ENCODE measurements at places on chromosomes 6 and 20.
A peak's percentile ranks its signal among the peaks of the same experiment; 100 is the strongest.

- peak; percentile 20 for DNase-seq
Observed at GRCh38 chr6:17130786-17131185, 28.9 kb downstream of the STMND1 start.

- DNase-seq, result peak; percentile 92
Observed at GRCh38 chr20:61436667-61437279, 184.7 kb downstream of the CDH4 start.

DNA sequence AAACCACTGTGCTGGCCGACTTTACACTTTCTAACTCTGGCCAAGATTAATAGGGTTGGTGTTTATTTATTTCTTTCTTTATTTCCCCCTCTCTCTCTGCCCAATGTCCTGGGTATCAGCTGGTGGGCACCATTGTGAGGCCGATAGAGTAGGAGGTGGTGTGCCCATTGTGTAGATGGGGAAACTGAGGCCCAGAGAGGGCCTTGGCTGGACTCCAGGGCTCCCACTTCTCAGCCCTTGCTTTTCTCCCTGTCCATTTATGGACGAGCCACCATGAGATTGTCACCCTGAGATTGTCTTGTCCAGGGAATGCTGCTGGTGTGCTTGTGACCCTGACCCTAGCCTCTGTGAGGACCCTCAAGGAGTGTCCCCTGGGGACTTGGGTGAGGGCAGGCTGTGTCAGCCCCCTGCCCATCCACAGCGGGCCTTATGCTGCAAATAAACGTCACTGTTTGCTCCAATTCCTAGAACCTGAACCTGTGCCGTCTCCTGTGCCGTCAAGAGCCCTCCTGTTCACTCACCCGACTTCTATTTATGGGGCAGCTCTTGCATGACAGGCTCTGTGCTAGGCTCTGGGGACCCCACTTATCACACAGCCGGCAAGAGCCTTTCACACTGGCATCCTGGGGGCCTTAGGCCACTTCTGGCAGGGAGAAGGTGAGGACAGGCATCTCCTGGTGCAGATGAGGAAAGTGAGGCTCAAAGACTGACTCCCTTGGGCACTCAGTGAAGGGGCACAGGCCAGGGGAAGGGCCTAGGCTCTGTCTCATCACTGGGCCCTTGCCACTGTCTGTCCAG is 24.8 kb downstream of the SUN5 start:
- no peak for DNase-seq

- no peak for DNase-seq
Observed at GRCh38 chr20:35260426-35260825, 17.5 kb downstream of the MMP24OS start.

DNA sequence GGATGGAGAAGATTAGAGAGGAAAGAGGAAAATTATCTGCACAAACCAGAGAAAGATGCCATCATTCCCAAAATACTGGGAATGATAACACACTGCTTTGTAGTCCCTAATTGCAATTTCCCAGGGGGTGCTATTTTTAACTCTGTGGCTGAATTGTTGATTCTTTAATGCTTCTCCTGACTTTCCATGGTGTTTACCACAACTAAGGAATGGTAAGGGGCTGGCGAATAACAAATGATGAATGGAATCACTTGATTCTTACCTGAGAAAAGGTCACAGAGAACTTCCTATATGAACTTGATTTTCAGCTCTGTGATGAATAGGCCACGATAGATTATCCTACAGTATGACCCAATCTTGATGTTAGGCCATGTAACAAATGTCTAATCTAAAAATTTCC is 22.0 kb upstream of the IGF2R start:
- DNase-seq, result no peak

DNA sequence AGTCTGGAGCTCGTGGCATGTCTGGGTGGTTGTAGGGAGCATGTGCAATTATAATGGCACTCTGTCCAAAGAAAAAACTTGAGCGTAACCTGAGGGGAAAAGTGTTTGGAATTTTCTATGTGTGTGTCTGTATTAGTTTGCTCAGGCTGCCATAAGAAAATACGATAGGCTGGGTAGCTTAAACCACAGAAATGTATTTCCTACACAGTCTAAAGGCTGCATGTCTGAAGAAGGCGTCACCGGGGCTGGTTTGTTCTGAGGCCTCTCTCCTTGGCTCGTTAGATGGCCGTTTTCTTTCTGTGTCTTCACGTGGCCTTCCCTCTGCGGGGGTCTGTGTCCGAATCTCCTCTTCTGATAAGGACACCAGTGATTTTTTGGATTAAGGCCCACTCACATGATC is 59.0 kb downstream of the IGF2R start:
- peak; percentile 43 for DNase-seq

DNA sequence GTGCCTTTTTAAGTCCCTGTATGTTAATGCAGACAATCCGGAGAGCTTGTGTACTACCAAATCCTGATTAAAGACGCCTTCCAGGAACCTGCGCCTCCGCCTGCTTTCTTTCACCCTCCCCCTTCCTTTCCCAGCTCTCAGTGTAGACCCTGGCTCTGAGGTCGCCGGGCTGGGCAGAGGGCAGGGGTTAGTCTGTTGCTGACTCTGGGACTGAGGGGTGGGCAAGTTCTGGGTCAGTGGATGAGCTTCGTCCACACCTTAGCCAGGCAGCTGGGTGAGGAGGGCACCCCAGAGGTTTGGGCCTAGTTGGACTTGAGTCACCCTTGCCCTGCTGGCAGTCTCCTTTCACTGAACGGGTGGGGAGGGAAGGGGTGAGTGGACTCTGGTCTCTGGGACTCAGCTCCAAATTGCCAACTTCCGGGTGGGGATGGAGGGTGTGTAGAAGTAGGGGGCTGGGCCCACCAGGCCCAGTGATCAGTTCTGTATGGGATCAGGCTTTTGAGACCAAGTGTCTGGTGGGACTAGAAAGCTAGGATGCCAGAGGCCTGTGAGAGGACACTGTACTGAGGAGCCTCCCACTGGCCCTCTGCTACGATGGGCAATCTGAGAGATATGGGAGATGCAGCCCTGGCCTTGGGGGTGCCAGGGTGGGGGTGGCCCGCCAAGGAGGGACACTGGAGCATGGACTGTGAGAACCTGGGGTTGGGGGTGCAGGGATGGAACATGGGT is 21.3 kb upstream of the SLC22A7 start:
- DNase-seq, result no peak

DNA sequence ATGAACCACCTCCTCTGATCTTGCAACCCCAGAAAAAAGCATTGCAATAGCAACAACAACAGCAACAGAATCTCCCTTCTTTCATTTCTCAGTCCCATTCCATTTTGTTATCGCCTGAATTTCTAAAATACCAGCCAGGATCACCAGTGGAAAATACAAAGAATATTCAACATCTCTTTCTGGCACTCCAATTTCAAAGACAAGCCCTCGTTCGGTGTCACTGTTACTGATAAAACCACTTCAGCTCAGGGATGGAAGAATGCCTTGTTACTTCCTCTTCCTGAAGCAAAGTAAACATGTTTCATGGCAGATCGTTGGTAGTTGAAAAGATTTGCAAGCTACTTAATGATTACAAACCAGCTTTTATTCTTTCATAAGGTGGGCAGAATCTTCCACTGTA is 94.0 kb upstream of the SPTLC3 start:
- DNase-seq, result no peak

DNA sequence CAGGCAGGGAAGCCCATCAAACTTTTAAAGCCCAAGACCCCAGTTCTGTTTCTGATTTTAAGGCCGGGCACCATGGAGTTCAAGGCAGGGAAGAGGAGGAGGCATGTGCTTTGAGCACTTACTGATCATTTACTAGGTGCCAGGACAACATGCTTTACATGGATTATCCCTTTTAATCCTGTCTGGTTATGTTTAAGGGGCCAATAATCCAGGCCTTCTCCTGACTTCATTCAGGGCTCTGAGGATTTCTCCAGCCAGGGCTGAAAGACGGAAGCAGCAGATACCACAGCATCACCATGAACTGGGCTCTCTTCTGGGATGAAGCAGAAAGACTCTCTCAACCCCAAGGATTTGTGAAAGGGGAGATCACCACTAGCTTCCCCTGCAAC is 4.1 kb downstream of the CCND3 start:
- DNase-seq, result no peak

- no peak for DNase-seq
Observed at GRCh38 chr6:13846841-13847240, 32.5 kb upstream of the MCUR1 start.

GRCh38 chr20:47758517-47759450 is 26.5 kb downstream of the SULF2 start:
- no peak for DNase-seq

- peak; percentile 65 for DNase-seq
Observed at GRCh38 chr20:8389381-8390036, 257.4 kb downstream of the PLCB1 start.

Measured in fibroblast of skin of back (primary cell).